CD14-positive monocyte (primary cell): ENCODE measurements at places on chromosomes 1 and 21.

- no peak for DNase-seq
These were observed 203.2 kb downstream of the PDE4B start for GRCh38 chr1:65995928-65996327.

DNA sequence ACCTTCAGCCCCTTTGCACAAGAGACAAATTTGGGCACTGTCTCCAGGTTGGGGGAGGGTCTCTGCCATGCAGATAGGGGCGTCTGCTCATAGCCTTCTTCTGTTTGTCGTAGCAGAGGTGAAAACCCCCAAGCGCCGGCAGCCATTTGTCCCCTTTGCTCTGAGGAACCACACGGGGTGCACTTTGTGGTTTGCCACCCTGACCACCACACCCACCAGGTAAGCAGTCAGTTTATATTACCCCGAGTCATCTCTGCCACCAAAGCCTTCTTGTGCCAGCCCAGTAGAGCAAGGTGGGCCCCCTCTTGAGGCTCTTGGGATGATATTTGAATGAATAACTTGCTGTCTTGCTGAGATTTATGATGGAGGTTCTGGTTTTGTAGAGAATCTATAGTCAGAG is 111.8 kb downstream of the VPS13D start:
- no peak for DNase-seq

DNA sequence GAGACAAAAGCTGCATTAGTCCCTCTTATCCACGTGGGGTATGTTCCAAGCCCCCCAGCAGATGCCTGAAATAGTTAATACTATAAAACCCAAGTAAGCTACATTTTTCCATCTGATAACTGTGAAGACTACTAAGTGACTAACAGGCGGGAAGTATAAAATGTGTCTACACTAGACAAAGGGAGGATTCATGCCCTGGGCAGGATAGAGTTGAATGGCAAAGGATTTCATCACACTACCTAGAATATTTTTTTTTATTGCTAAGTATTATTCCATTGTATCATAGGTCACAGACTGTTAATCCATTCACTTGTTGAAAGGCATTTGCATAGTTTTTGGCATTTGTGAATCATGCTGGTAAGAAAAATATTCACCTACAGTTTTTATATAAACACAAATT is 26.4 kb upstream of the CFHR4 start:
- no peak for DNase-seq

- no peak for DNase-seq
These were observed 5.7 kb downstream of the LAMB3 start for GRCh38 chr1:209646558-209646957.

DNA sequence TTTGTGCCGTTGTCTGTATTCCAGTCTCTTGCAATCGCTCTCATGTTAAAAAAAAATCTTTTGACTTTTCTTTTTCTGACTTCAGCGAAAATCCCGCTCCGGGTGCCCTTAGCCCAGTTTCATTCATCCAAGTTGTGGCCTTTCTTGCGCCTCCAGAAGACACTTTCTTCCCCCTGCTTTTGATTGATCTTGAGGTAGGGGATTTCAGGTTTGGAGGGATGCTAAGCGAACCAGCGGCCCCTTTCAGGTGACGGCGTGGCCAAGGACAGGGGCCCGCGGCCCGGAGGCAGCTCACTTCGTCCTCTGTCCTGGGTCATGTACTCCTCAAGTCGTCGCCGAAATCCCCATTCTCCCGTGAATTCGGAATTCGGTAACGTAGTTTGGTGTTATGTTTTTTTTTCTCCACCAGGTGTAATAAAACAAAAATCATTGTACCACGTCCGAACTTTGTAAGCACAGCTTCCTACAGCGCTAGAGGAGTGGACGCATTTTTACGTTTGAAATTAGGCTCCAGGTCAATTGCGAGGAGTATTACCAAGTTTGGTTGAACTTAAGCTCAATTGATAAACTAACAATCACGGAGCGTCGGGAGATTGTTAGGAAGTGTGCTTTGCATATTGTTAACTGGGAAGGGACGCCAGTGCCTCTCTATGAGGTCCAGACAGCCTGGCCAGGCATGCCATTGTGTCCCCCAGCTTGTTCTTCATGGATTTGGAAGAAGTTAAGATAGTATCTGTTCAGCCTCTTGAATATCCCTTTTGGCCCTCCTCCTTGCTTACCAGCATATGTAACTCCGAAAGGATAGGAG is 1.1 kb downstream of the MRPS6 start:
- DNase-seq = no peak

DNA sequence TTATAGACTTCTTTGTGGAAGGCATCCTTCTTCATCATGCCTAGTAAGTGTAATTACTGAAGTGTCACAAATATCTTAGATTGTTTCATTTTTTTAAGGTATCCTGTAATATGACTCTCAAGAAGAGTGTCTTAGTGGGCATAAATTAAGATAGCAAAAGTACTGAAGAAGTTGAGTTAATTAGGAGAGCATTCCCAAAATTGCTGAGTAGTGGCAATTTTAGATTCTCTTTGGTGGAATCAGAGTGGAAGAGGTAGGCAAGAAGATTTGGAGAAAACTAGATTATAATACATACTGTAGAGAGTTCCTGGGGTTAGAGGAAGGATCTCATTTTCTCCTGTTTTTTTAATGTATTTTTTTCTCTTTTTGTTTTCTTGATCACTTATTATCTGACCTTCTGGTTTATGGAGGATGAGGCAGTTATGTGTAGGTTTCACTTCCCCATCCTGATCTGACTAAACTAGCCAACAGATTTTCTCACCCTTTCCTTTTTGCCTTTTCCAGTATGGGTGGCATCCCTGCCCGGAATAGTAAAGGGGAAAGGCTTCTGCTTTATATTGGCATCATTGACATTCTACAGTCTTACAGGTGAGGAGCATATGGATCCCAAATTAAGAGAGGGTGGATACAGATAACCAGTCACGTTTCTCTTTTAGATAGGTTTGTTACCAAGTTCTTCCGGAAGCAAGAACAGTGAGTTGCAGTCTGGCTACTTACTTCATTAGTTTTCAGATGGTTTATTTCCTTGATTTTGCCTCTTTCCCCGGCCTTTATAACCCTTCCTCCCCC is 16.7 kb upstream of the PSMD4 start:
- peak; percentile 49 for DNase-seq

DNA sequence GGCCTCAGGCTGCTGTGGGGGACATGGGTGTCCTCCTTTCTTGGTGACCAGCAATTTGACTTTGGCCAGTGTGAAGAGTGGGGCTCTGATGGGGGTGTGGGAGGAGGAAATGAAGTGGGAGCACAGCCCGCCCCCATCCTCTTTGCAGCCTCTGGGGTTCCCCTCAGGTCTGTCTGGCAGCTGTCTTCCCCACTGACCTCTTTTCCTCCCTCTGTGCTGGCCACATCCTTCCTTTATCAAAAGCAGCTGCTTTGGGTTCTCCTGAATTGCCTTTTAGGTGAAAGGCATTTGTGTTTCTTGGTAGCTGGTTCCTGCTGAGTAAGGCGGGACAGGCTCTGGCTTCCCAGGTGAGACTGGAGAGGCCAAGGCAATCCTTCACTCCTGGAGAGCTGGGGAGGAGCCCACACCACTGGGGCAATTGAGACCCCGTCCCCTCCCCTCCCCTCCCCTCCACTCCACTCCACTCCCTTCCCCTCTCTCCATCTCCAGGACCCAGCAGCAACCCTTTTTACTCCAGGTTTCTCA is 24.9 kb downstream of the PCAT6 start:
- no peak for DNase-seq

- DNase-seq = no peak
These were observed 4.3 kb upstream of the LRP8 start for GRCh38 chr1:53332186-53332564.

GRCh38 chr1:8569242-8569641 is 248.2 kb downstream of the RERE start:
- DNase-seq = no peak

- no peak for DNase-seq
These were observed 18.8 kb downstream of the ODF2L start for GRCh38 chr1:86377341-86377740.

GRCh38 chr21:45972716-45973474 is 8.7 kb upstream of the COL6A1 start:
- no peak for DNase-seq

DNA sequence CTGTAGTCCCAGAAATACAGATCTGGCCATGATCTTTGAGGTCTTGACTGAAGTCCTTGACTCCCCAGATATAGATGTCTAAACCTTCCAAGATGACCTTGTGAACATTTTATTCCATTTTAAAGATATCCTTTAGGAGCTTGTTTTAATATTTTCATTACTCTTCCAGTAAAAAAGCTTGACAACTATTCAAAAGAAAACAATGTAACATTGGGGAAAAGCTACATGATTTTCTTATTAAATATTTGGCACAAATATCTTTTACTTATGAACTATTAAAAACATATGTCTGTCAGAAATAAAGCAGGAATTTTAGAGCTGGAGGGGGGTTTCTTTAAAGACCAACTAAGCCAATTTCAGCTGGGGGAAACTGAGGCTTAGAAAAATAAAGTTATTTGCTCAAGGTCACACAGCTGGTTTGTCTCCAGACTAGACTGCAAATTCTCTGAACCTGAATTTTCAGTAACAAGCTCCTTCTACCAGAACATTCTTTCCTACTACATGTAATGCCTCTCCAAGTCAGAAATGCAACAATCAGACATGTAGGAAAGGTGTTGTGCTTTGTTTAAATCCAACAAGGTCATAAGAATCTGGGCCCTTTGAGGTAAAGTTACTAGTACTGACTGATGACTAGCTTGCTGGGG is 67.0 kb upstream of the PTCH2 start:
- no peak for DNase-seq

- no peak for DNase-seq
These were observed 19.9 kb downstream of the ALDH4A1 start for GRCh38 chr1:18882486-18882885.

DNA sequence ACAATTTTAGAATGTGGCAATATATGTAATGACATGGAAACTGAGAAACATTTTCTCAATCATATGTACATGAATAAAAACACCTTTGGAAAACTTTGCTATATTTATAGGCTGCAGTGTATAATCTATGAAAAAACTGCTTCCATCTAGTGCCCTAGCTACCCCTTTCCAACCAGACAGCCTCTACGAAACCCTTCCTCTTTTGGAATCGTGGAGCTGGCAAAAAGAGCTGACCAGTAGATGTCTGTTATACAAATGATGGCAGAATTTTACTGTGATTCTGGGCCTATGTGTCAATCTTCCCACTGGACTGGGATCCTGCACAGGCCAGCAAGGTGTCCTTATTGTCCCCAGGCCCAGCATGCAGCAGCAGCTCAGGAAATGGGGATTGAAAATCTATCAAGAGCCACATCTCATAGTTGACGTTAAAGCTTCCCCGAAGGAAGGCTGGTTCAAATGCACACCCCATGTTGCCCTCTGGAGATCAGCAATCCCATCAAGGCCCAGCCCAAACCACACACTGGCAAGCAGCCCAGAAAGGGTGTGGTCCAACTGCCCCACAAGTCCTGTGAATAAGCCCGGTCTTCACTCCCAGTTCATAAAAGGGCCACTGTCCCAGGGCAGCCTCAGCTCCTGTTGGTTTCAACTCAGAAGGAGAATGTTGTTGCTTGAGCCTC is 8.8 kb upstream of the FAM20B start:
- peak; percentile 69 for DNase-seq

GRCh38 chr1:162062542-162063015 is 6.9 kb upstream of the NOS1AP start:
- DNase-seq = no peak

- no peak for DNase-seq
These were observed 259.7 kb downstream of the HHAT start for GRCh38 chr1:210588357-210588756.

DNA sequence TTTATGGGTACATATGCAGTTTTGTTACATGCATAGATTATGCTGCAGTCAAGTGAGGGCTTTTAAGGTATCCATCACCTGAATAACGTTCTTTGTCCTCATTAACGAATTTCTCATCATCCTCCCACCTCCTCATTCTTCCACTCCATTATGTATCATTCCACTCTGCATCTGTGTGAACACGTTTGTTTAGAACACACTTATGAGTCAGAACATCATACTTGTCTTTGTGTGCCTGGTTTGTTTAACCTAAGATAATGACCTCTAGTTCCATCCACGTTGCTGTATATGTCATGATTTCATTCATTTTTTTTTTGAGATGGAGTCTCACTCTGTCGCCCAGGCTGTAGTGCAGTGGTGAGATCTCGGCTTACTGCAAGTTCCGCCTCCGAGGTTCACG is 6.7 kb upstream of the MPC2 start:
- no peak for DNase-seq

DNA sequence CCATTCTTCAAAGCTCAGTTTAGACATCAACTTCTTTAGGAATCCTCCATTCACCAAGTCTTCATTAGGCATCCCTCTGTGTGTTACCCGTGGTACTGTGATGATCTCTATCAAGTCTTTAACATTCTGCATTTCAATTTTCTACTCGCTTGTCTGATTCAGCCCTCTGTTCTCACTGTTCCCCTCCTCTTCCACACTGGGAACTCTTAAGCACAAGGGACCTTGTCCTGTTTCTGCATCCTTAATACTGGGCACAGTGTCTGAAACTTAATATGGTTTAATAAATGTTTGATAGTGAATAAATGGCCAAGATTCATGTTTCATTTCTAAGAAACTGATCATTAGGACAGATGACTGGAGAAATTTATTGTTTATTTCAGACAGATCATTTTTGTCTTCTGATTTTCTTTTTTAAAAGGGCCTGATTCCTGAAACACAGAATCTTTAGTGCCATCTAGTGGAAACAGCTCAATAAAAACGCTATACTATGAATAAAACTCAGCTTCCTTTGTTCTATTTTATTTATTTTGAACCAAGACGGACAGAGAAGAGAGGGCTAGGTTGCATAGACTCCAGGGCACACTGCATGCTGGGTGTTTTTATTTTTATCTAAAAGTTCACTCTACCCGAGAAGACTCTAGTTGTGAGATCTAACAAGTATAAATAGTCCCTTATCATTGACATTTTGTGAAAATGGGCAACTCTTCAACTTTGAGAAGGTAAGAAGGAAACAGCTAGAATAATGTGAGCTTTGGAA is 7.0 kb upstream of the TRIM45 start:
- no peak for DNase-seq

GRCh38 chr1:89331890-89332289 is 32.0 kb upstream of the GBP6 start:
- no peak for DNase-seq
